ENCODE measurements at places on chromosomes 16 and 17. TPM values are rescaled to one million over a fixed set of nuclear protein-coding genes. Genes with fewer than 3 reads are reported as not detected.

TBC1D3G gene
- total RNA-seq, result not detected

DNA sequence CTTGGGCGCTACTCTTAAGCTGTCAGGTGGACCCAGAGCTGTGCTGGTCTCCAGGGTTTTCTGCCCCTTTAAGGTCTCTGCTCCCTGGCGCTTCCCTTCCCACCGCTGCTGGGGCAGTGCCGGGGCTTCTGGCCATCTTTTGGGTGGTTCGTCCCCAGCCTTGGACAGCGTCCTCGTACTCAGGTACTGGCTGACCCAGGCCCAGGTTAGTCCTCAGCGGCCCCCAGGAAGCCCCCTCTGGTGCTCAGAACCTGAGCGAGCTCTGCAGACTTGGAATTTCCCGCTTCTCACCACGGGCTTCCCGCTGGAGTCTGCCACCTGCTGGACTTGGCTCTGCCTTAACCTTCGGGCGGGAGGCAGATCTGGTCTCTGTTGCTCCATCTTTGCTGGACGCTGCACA lies 94.1 kb upstream of the ZNF750 start:
- no peak for ATAC-seq

HBZ gene
- not detected for total RNA-seq

GRCh38 chr16:89922477-89922883 lies 662 bp upstream of the TUBB3 start:
- peak; percentile 3 for ATAC-seq

DNA sequence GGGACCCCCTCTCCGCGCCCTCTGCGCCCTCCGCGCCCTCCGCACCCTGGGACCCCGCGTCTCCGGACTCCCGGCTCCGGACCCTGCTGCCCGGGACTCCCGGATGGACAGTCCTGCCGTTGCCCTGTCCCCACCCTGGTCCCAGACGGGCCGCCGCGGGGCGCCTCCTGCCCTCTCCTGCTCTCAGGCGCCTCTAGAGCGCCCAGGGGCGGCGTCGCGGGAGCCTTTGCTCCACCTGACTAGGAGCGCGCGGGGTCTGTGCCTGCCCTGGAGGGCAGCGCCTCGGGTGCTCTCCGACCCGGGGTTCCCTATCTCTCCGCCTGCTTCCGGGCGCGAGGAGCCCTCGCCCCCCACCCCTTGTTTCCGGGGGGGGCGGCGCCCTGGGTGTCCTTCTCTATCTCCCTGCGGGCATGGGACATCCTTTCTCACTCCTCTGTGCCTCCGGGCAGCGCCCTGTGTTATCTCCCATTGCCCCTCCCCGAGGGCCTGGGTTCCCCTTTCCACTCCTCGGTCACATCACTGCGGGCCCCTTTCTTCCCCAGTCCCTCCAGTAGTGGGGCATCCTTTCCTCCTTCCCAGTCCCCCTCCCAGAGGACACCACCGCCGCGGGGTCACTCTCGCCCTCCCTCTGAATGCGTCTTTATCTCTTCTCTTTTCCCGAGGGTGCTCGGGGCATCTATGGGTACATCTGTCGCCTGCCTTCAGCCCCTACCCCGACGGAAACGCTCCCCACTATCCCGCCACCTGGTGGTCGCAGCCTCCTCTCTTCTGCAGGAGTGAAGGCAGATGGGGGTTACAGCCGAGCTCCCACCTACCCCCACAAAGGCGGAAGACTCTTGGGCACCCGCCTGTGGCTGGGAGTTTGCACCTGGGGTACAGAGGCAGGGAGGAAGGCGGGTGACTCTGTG lies 875 bp downstream of the PRKCB start:
- peak; percentile 33 for ATAC-seq

- ATAC-seq, result no peak
Measured at GRCh38 chr17:557371-557770, 157.3 kb downstream of the VPS53 start.

KRT31 gene
- 4.4 TPM for total RNA-seq

- peak; percentile 75 for ATAC-seq
Measured at GRCh38 chr17:4074831-4075495, 67.9 kb downstream of the ZZEF1 start.

ST6GALNAC2 gene
- 24.0 TPM for total RNA-seq

LRRC59 gene
- total RNA-seq, result 68.2 TPM

CCL1 gene
- total RNA-seq, result not detected

GRCh38 chr17:67456889-67457288 lies 79.8 kb downstream of the PITPNC1 start:
- no peak for ATAC-seq

TBKBP1 gene
- total RNA-seq, result 3.1 TPM

- no peak for ATAC-seq
Measured at GRCh38 chr16:56950455-56950854, 11.3 kb upstream of the CETP start.

DNA sequence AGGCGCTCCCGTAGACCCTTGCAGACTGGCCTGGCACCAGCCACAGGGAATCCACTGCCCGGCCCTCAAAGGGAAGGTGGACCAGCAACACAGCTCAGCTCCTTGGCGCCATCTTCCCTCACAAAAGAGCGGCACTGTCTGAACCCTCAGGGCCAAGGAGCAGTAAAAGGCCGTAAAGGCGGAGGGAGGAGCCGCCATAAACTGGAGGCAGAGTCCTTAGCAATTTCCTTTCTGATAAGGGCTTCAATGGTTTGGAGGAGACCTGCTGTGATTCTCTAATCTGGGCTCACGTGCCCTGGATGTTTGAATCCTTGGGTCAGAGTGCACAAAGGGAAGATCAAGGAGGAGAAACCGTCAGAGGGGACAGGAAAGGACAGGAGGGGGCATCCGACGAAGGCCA lies 15.5 kb upstream of the AXIN2 start:
- ATAC-seq, result no peak

- no peak for ATAC-seq
Measured at GRCh38 chr17:1566505-1567199, 4.1 kb upstream of the PITPNA start.

GRCh38 chr17:32671896-32672295 lies 185.1 kb downstream of the CDK5R1 start:
- ATAC-seq, result no peak

- peak; percentile 53 for ATAC-seq
Measured at GRCh38 chr17:16820979-16821543, 131.0 kb downstream of the CCDC144A start.

JPH3 gene
- total RNA-seq, result 0.16 TPM

DNA sequence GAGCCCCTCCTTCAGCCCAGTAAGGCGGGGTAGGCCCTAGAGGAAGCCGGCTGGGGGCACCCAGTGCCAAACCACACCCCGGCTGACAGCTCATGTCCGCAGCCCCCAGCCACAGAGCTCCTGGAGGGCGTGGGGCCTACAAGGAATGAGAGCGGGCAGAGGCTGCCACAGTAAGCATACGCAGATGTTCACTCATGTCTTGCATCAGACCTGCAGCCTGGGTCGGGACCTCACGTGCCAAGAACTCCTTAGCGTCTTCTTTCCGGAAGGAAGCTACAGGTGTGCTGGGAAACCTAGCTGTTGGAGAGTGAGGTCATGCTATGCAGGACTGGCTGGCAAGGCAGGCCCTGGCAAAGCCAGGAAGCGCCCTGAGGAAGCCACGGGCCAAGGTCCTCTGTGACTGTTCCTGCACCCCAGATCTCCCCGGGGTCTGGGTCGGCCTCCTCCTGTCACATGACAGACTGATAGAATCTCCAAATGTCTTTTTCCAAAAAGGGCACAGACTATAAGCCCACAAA lies 1.6 kb downstream of the ZNF598 start:
- ATAC-seq, result peak; percentile 70

- no peak for ATAC-seq
Measured at GRCh38 chr17:67129283-67129682, 84.9 kb downstream of the CACNG1 start.

IRX5 gene
- total RNA-seq, result 7.5 TPM

MARVELD3 gene
- total RNA-seq, result 3.6 TPM

- ATAC-seq, result no peak
Measured at GRCh38 chr17:7413346-7413985, 5.8 kb downstream of the NLGN2 start.

- ATAC-seq, result peak; percentile 11
Measured at GRCh38 chr17:40363111-40363827, 1.3 kb downstream of the GJD3 start.

NHERF2 gene
- total RNA-seq, result 21.6 TPM

- ATAC-seq, result no peak
Measured at GRCh38 chr17:52271781-52272180, 113.3 kb upstream of the CA10 start.

CBX8 gene
- total RNA-seq, result 3.8 TPM

GRCh38 chr16:4743226-4743878 lies 9.0 kb downstream of the DNAAF8 start:
- peak; percentile 88 for ATAC-seq

- ATAC-seq, result no peak
Measured at GRCh38 chr17:42266918-42267766, 9.0 kb downstream of the STAT5B start.

TNFAIP1 gene
- 55.8 TPM for total RNA-seq

DNA sequence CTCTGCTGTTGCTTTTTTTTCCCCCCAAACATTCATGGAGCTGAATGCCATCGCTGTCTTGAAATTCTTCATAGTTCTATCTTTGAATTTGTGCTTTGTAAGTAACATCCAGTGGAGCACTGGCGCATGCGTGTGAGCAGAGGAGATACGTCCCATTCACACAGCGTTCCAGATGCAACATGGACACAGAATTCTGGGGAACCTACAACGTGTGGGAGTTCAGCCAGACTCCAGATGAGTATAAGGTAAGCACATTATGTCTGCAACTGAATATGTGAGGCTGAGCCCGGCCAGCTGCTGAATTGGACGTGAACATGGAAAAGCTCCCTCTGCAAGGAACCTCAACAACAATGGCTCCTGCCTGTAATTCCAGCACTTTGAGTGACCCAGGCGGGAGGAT lies 4.3 kb upstream of the ATP1B2 start:
- no peak for ATAC-seq

DNA sequence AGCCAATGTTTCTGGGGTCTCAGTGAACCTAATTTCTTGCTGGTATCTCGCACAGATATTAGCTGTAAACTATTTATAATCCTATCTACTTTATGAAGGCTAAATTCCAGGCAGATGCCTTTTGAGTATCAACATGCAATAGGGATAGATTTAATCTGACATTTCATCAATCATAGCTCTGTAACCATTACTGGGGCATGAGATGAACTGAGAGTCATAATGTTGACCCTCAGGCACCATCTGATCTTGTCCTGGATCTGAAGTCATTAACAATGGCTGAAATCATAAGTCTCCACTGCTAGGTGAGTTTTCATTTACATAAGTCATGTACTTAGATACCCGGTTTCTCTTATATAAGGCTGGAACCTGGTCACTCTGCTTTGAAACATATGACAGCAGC lies 3.6 kb downstream of the PMFBP1 start:
- no peak for ATAC-seq

DNA sequence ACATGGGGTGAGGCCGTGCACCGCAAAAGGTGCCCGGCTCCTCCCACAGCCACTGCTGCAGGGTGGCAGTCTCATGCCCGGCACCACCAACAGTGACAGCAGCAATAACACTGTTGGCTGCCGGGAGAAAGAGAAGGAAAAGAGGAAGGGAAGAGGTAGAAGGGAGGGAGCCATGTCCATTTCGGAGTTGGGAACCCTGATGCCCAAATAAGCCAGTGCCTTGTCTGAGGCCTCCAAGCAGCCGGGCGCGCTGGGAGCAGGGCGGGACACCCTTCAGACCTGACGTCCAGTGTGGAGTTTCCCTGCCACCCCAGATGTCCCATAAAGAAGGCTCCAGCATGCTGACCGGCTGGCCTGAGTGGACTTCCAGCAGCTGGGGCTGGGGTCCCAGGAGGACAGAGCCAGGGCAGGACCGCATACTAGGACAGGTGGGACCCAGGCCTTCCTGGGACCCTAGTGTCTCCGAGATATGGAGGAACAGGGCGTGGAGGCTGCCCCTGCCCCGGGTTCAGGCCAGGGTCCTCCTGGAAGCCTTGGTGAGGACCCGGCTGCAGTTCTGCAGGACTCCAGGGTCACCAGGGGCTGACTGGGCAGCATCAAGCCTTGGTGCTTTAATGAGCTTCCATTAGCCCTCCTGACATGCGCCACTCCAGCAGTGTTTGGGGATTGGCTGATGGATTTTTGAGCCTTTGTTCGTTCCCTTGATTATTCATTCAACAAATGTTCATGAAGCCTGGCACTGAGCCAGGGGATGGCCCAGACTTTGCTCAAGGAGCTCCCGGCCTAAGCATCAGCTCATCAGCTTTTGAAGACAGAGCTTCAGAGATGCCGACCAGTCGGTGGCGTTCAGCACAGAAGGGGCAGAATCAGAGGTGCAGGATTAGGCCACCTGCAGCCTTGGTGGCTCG lies 223.6 kb upstream of the CIBAR2 start:
- no peak for ATAC-seq

CES3 gene
- total RNA-seq, result 1.1 TPM

TNFSF13 gene
- 6.4 TPM for total RNA-seq

DNA sequence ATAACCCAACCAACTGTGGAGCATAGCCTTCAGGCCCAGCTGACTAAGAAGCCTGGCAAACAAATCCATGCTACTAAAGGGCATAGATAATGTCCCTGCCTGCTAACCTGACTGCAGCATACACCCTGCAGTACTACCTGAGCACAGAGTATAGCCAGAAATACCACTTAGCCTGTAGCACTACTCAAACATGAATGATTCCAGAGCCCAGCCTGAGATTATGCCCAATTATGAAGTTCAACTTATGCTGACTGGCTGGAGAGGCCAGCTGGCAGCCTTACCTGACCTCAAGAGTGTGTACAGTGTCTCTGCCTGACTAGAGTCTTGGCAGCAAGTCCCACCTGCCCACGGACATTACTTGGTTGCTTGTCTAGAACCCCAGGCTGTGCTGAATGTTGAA lies 1265.3 kb downstream of the CDH11 start:
- no peak for ATAC-seq

DNA sequence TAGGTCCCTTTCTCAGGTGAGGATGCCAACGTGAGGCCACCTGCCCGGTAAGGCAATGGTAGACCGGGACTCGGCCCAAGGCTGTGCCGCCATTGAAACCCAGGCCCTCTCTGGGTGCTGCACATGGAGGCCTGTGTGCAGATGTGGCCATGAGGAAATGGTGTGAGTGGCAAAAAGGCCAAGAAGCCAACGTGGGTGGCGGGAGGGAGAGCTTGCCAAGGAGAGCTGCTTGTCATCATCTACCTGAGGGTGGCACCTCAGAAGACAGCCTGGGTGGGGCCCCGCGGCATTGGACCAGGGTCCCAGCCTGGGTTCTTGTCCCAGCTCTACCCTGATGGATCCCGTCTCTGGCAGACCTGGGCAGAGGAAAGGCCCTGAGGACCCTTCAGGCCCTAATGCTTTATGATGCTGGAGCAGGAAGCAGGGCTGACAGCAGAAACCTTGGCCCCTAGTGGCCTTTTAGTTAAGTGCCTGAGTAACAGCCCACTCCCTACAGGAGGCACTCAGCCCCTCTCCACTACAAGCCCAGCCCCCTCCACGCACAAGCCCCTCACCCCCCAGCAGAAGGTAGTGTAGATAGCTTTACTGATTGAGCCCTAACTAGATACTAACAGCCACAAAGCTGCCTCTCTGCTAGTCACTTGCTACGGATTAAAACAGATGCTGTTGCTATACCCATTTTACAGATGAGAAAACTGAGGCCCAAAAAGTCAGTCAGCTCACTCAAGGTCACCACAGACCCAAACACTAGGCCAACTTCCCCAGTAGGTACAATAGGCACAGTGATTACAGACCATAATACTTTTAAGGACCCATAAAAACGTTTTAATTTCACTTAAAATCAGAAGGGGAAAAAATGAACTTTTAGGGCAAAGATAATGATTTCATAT lies 26.2 kb upstream of the KIFC3 start:
- ATAC-seq, result no peak
